Central memory CD8-positive, alpha-beta T cell (primary cell): ENCODE measurements at places on chromosomes 12 and 14.

GRCh38 chr14:49615776-49616175, 4.7 kb downstream of the RPL36AL start:
- peaks cover 26% of the 10 kb centered on the region for H3K4me1 ChIP-seq
- no peak for DNase-seq
- no peak overlapping the region for H3K4me3 ChIP-seq
- no peaks in the 10 kb centered on the region for H3K27me3 ChIP-seq
- H3K36me3 ChIP-seq = peaks cover 43% of the 10 kb centered on the region

- peaks cover 77% of the 10 kb centered on the region for H3K27me3 ChIP-seq
- H3K4me1 ChIP-seq = peaks cover 14% of the 10 kb centered on the region
- DNase-seq = no peak
- no peak overlapping the region for H3K27ac ChIP-seq
- H3K36me3 ChIP-seq = no peaks in the 10 kb centered on the region
Observed at GRCh38 chr12:71438670-71439361, 782 bp upstream of the LGR5 start.

GRCh38 chr12:49553512-49554088, 14.3 kb downstream of the MCRS1 start:
- H3K27ac ChIP-seq = no peak overlapping the region
- H3K36me3 ChIP-seq = peaks cover 4% of the 10 kb centered on the region
- peaks cover 6% of the 10 kb centered on the region for H3K4me1 ChIP-seq
- H3K27me3 ChIP-seq = peaks cover 16% of the 10 kb centered on the region

GRCh38 chr14:22143363-22143762, 445.7 kb downstream of the DAD1 start:
- no peak overlapping the region for H3K4me3 ChIP-seq
- H3K36me3 ChIP-seq = no peaks in the 10 kb centered on the region
- H3K4me1 ChIP-seq = no peaks in the 10 kb centered on the region
- no peaks in the 10 kb centered on the region for H3K27me3 ChIP-seq

GRCh38 chr12:104049903-104050356, at the start of gene GLT8D2:
TSS of gene GLT8D2 (minus strand) at chr12:104050187. CDS start at chr12:104019648, 30,539 bp downstream.
- H3K27me3 ChIP-seq = peaks cover 67% of the 10 kb centered on the region
- H3K27ac ChIP-seq = no peak within 1 kb of the TSS

- H3K4me3 ChIP-seq = no peak overlapping the region
- no peaks in the 10 kb centered on the region for H3K36me3 ChIP-seq
- peaks cover 8% of the 10 kb centered on the region for H3K27me3 ChIP-seq
- H3K4me1 ChIP-seq = no peaks in the 10 kb centered on the region
- DNase-seq = no peak
- no peak overlapping the region for H3K27ac ChIP-seq
Observed at GRCh38 chr12:25887367-25887766, 71.1 kb upstream of the RASSF8 start.

DNA sequence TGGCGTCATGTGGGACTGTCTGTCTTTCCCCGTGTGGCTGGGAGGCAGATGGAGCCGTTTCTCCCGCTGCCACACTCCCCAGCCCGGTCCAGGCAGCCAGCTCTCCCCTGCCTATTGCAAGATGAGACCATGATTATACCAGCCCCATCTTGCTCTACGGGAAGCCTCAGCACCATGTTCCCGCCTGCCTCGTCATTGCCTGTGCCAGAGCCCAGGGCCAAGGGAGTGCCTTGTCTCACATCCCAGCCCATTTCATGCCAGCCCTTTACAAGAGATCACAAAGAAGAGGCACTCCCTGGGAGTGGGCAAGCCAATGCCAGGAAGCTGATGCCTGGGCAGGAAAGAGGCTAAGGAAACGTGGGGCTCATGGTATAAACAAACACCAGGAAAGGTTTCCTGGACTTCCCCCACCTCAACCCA, 23.9 kb downstream of the GPR68 start:
- H3K4me3 ChIP-seq = no peak overlapping the region
- peaks cover 20% of the 10 kb centered on the region for H3K36me3 ChIP-seq
- no peak for DNase-seq
- peaks cover 37% of the 10 kb centered on the region for H3K4me1 ChIP-seq

DNA sequence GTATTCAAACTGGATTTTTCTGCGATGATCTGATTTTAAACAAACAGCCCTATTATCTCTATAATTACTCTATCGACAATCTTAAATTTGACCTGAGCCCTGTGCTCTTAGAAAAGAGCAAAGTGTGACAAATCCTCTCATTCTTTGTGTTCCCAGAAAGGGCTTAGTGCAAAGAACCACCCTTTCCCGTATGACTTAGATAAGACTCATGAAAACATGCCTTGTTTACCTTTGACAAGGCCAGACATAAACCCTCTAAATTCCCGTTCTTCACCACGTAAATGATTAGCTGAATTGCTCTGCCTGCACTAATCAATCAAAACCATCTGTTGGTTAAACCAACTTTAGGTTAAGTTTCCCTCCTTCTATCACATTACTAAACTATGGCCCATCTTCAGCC, 285.7 kb upstream of the SEL1L start:
- no peak overlapping the region for H3K4me3 ChIP-seq
- DNase-seq = no peak
- no peaks in the 10 kb centered on the region for H3K36me3 ChIP-seq
- H3K27me3 ChIP-seq = no peaks in the 10 kb centered on the region
- no peaks in the 10 kb centered on the region for H3K4me1 ChIP-seq

- no peaks in the 10 kb centered on the region for H3K27me3 ChIP-seq
- peak overlapping the region; percentile 63 for H3K27ac ChIP-seq
- H3K4me3 ChIP-seq = no peak overlapping the region
- DNase-seq = no peak
Observed at GRCh38 chr12:79920421-79921238, 14.3 kb downstream of the PPP1R12A start.

DNA sequence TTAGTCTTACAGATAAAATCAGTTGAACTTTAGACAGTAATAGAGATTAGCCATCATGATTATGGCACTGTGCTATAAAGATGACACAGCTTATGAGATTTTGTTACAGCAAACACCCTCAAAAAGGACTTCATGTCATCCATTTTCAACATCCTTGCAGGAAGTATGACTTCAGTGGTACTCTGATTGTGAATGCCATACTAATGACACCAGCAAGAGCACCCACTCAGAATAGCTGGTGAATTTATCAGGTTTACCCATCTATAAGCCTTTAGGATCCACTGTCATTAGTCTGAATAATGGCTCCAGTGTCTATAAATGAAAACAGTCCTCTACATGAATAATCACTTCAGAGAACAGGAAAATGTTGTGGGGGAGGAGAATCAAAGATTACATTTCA, 615.2 kb downstream of the RPS29 start:
- DNase-seq = no peak
- H3K4me3 ChIP-seq = no peak overlapping the region
- H3K27me3 ChIP-seq = no peaks in the 10 kb centered on the region
- H3K4me1 ChIP-seq = no peaks in the 10 kb centered on the region
- no peaks in the 10 kb centered on the region for H3K36me3 ChIP-seq
- H3K27ac ChIP-seq = no peak overlapping the region

DNA sequence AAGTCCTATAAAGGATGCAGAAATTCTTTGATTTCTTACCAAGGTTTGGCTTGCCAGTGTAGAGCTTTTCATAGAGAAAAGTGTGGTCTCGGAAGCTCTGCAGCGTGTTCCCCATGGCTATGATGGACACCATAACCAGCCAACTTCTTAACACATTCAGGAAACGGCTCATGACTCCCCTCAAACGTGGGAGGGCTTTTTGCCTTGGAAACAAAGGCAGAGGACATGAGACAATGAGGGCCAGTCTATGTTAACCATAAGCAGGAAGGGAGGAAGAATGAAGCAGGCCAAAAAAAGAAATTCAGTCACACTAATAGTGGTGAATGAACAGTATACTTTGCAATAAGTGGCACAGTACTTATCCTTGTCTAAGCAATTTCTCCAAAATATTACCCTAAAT, 3.3 kb downstream of the ERG28 start:
- H3K4me3 ChIP-seq = no peak overlapping the region
- peaks cover 32% of the 10 kb centered on the region for H3K36me3 ChIP-seq
- no peak for DNase-seq
- H3K27me3 ChIP-seq = no peaks in the 10 kb centered on the region
- no peak overlapping the region for H3K27ac ChIP-seq

GRCh38 chr14:101861464-101861863, 100.0 kb downstream of the PPP2R5C start:
- H3K4me1 ChIP-seq = peaks cover 54% of the 10 kb centered on the region
- H3K4me3 ChIP-seq = no peak overlapping the region
- no peaks in the 10 kb centered on the region for H3K27me3 ChIP-seq
- H3K36me3 ChIP-seq = peaks cover 71% of the 10 kb centered on the region
- DNase-seq = no peak

- H3K36me3 ChIP-seq = no peaks in the 10 kb centered on the region
- H3K4me3 ChIP-seq = no peak overlapping the region
- H3K27me3 ChIP-seq = no peaks in the 10 kb centered on the region
- no peaks in the 10 kb centered on the region for H3K4me1 ChIP-seq
- no peak for DNase-seq
Observed at GRCh38 chr14:105710119-105711043, 184.0 kb downstream of the TMEM121 start.

DNA sequence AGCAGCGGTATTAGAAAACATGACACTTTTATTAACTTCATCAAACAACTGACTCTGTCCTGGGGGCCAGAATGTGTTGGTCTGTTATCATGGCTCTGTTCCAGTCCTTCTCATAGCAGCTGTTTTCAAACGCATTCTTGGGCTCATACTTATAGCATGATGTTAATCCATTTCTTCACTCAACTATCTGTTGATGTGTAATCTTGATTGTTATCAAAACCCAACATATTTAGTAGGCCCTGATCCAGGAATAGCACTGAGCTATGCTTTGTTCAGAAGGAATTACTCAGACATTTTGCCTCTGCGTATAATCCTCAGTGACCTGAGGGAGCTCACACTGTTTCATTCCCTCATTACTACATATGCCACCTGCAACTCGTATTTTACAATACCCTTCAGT, 315.9 kb downstream of the BMP4 start:
- no peaks in the 10 kb centered on the region for H3K27me3 ChIP-seq
- no peaks in the 10 kb centered on the region for H3K36me3 ChIP-seq
- H3K4me1 ChIP-seq = no peaks in the 10 kb centered on the region
- H3K4me3 ChIP-seq = no peak overlapping the region
- DNase-seq = no peak
- no peak overlapping the region for H3K27ac ChIP-seq

GRCh38 chr12:26867080-26867479, 34.1 kb upstream of the ITPR2 start:
- no peak overlapping the region for H3K4me3 ChIP-seq
- DNase-seq = no peak
- H3K36me3 ChIP-seq = no peaks in the 10 kb centered on the region

DNA sequence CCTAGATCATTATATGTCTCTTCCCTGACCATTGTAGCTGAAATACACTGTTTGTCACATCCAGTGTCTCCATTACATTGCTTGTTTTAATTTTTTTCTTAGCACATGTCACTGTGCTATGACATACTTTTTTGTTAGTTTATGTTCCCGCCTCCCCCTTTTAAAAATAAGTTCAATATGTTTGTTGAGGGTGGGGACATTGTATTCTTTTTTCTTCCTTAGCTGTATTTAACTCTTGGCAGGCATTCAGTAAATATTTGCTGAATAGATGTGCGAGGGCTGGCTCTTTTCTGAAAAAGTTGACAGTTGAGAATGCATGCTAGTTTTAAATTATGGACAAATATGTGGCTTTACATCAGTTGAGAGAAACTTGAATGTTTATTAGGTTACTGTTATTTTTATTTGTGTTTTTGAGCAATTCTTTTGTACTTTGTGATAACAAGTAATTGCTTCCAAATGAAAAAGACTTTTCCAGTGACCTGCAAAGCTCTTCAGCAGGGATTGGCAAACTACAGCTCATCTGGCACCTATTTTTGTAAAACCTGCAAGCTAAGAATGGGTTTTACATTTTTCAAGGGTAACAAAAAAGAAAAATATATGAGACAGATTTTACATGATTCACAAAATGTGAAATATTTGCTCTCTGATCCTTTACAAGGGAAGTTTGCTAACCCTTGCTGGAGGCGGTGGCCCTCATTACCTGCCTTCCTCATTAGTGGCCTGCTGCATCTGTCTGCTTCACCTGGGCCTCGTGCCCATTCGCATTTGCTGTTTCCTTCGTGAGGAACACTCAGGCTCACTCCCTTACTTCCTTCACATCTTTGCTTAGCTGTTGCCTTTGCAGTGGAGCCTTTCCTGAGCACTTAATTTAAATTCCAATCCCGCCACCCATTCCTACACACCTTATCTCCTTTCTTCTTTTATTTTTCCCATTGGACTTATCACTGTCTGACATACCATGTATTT, 229.4 kb downstream of the ERC1 start:
- no peak for DNase-seq
- no peak overlapping the region for H3K4me3 ChIP-seq
- H3K27me3 ChIP-seq = no peaks in the 10 kb centered on the region
- no peaks in the 10 kb centered on the region for H3K4me1 ChIP-seq
- H3K27ac ChIP-seq = no peak overlapping the region
- no peaks in the 10 kb centered on the region for H3K36me3 ChIP-seq

DNA sequence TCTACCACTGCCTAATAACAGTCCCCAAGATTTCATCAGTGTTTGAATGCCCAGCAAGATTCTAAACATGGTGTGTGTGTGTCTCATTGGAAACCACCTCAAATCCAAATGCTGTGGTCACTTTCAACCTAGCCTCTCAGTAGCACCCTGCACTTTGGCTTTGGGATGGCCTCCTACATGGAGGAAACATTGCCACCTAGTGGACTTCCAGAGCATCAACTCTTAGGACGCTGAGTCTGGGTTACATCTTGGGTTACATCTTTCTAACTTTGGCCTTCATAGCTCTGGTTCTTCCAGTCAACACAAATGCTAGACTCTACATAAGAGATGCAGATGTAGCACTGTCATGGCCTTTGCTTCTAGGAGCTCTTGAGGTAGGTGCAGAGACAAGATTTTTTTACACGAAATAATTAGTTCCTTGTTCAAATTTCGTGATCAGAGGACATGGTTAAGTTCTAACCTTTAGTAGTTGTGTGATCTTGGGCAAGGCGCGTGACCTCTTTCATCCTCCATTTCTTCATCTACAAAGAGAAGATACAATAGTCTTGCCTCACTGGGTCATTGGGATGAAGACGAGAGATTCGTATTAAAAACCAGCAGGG, 113.5 kb upstream of the VASH1 start:
- no peak overlapping the region for H3K4me3 ChIP-seq
- no peak overlapping the region for H3K27ac ChIP-seq
- DNase-seq = no peak
- H3K36me3 ChIP-seq = no peaks in the 10 kb centered on the region
- H3K4me1 ChIP-seq = no peaks in the 10 kb centered on the region

DNA sequence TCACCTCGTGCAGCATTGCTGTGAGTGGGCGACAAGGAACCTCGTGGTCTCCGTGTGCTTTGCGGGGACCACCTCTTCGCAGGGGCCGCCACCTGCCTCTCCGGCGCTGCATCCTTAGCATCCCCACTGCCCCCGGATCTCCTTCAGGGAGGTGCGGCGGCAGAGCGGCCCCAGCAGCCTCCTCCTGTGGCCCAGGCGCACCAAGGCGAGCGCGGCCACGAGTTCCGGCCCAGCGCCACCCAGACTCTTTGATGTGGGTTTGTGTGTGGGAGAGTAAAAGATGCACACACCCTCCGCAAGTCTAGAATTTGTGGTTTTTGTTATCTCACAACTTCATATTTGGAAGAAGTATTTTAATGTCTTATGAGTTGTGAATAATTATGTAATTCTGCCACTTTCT, 118.8 kb upstream of the DIO3 start:
- peaks cover 57% of the 10 kb centered on the region for H3K27me3 ChIP-seq
- H3K36me3 ChIP-seq = peaks cover 13% of the 10 kb centered on the region
- peaks cover 29% of the 10 kb centered on the region for H3K4me1 ChIP-seq
- peak overlapping the region; percentile 63 for H3K4me3 ChIP-seq
- H3K27ac ChIP-seq = peak overlapping the region; percentile 80
- peak; percentile 35 for DNase-seq
